ENCODE measurements at places on chromosomes 13 and 19.

DNA sequence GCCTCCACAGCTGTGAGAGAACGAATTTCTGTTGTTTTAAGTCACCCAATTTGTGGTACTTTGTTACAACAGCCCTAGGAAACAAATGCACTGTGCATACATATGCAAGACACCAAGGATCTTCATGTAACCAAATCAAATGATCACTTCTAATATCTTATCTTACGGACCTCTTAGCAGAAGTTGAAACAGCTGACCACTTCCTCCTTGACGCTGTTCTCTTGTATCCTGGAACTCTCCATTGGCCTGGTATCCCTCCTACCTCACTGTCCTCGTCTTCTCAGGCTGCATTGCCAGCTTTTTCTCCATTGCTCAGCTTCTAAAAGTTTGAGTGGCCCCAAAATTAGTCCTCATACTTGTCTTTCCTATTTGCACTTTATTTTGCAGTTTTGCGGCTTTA is 200.4 kb downstream of the DLEU7 start:
- no peak for DNase-seq

DNA sequence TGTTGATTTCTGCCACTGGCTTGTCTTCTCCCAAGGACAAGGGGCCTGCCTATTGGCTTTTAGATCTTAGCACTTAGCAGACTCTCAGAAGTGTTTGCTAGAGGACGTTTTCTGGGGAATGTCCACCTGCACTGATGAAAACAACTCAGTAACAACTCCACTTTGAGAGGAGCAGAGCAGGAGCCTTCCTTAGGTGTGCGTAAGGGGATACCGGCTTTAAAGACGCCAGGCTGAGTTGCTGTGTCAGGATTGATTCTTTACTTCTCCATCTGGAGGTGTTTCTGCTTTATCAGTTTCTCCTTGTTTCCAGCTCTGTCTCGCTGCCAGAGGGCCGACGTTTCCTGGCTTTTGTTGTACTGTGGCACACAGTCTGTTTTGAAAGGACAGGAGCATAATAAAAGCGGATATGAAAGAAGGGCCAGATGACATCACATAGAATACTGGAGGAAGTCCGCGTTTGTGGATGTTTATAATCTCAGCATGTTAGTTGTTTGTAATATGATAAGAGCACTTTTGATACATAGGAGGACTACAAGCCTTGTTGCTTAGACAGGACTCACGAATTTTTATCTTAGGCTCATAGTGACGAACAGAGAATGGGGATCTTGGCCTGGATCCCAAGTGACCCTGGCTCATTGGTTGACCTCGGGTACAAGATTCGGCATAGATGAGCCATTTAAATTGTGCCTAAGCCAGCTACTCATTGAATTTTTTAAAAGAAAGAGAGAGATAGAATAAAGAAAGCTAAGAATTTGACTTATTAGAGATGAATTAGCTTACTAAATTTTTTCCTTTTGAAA is 34.6 kb downstream of the COL4A2 start:
- peak; percentile 77 for DNase-seq

DNA sequence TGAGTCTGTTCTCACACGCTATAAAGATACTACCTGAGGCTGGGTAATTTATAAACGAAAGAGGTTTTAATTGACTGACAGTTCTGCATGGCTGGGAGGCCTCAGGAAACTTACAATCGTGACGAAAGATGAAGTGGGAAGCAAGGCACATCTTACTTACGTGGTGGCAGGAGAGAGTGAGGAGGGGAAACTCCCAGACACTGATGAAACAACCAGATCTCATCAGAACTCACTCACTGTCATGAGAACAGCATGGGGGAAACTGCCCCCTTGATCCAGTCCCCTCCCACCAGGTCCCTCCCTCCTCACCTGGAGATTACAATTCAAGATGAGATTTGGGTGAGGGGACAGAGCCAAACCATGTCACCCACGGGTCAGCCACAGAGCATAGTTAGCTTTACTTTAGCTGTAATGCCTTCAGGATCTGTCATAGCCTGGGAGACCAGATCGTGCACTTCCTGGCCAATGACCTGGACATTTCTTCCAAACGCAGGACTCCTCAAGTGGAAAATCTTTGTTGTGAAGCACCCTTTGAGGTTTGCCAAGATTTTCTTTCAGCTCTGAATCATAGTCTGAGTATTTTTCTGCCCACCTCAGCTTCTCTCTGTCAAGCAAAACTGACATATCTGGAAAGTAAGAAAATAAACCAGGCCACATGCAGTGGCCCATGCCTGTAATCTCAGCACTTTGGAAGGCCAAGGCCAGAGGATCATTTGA is 25.2 kb upstream of the HIF3A start:
- DNase-seq: no peak

DNA sequence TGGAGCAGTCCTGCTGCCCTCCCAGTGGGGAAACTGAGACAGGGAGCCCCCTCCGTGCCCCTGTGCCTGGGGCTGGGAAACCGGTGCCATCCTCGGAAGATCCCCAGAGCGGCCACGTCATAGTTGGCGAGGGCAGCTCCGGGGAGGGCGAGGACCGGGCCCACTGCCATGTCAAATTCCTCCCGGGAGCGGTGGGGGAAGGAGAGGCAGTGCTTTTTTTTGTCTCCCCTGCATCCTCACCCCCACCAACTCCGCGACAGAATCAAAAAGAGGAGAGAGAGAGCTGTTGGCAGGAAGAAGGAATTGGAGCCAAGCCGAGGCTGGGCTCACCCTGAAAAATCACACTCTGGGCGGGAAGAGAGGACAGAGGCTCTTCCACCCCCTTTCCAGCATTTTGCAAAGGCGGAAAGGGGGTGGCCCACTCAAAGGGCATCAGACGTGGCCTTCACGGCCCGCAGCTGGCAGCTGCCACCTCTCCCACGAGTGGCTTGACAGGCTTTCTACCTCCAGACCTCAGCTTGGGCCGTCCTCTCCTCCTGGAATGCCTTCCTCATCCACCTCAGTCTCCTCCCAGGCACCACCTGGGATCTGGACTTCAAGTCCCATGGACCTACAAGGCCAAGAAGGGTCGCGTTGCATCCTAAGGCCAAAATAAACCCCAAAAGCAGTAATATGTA is 19.6 kb upstream of the NFIC start:
- no peak for DNase-seq

DNA sequence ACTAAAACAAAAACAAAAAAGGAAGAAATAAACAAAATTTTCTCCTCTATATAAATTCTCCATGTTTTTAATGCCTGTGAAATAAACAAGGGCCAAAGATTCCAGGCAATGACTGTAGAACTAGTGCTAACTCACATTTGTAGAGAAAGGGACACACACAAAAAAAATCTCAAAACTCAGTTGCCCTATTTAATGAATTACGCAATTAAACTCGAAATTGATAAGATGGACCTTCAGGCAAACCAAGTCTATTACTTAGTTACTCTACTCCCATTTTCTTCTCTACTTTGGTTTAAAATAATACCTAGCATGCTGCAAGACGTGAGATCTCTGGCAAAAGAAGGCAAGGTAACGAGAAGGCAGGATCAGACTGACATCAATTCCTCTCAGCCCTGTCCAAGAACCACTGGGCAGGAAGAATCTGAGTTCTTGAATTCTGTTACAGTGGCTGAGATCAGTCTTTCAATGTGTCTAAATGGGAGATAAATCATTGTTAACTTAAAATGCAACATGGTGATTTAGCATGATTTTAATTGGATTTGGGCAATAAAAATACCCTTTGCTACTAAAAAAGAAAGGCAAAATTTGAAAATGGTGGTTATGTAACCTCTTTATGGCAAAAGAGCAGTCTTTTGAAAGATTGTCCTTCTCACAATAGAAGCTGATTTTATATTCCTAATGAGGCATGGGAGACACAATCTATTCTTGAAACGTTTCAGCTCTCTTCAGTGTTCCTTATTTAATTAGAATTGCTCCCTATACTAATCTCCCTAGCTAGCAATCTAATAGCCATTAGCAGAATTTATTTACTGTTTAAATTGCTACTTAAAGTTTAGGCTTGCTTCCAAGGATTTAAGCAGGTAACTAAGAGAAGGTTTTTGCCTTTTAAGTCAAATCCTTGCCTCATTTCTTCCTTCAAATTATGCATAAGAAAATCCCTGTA is 25.9 kb downstream of the SPRY2 start:
- no peak for DNase-seq

- DNase-seq: no peak
These were observed 874.9 kb downstream of the EFNB2 start for GRCh38 chr13:105660561-105660960.

- no peak for DNase-seq
These were observed 38.4 kb downstream of the CD320 start for GRCh38 chr19:8269724-8270123.

DNA sequence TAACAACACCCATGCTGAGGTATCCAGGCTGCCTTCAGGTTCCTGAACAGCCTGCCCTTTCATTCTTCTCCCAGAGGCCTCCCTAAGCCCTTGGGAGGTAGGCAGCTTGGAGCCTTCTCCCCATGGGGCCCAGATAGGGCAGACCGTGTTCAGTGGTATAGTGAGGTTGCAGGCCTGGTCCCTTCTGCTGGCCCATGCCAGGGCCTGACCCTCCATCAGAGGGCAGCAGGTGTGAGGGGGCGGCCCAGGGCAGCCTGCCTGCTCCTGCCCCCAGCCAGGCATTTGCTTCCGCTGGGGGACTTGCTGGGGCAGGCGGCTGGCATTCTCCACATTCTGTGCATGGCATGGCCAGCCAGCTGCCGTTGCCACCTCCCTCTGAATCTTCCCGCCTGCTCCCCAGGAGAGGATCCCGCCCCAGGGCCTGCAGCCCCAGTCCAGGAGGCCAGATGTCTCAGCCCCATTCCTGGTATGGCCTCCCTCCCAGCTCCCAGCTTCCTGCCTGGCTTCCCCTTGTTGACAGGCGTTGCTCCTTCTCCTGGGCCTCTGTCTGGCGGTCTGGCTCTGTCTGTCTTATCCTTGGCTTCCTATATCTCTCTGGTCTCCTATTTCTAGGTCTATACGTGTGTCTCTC is 8.9 kb downstream of the CIC start:
- no peak for DNase-seq

GRCh38 chr13:41515491-41516139 is 58.3 kb downstream of the RGCC start:
- DNase-seq: no peak

DNA sequence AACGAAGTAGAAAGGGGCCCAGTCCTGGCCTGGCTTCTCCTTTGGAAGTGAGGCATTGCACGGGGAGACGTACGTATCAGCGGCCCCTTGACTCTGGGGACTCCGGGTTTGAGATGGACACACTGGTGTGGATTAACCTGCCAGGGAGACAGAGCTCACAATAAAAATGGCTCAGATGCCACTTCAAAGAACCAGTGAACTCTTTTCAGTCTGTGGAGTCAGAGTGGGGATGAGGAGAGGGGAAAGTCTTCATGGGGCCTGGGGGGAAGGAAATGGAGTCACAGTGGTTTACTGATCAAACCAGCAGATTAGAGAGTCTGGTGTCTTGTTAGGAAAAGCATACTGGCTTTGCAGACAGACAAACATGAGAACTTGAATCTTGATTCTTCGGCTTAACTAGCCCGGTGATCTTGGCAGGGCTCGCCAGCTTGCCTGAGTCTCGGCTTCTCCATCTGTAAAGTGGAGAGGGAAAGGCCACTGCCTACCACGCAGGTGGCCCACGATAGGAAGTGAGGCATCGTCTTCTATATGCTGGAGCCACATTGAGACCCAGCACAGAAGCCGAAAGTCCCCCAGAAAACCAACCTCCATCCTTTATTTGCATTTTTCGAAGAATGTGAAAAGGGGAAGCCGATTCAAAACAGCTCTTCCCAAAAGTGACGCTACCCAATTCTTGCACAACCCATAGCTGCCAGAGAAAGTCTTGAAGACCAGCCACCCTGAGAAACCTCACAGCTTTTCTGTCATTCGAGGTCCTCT is at the start of gene FFAR1:
FFAR1 (plus strand) TSS at position 732 of the 759 bp plus-strand sequence. CDS start 3,650 bp downstream, outside the sequence.
- no peak for DNase-seq

GRCh38 chr19:31353833-31354232 is 4.6 kb upstream of the TSHZ3 start:
- no peak for DNase-seq

DNA sequence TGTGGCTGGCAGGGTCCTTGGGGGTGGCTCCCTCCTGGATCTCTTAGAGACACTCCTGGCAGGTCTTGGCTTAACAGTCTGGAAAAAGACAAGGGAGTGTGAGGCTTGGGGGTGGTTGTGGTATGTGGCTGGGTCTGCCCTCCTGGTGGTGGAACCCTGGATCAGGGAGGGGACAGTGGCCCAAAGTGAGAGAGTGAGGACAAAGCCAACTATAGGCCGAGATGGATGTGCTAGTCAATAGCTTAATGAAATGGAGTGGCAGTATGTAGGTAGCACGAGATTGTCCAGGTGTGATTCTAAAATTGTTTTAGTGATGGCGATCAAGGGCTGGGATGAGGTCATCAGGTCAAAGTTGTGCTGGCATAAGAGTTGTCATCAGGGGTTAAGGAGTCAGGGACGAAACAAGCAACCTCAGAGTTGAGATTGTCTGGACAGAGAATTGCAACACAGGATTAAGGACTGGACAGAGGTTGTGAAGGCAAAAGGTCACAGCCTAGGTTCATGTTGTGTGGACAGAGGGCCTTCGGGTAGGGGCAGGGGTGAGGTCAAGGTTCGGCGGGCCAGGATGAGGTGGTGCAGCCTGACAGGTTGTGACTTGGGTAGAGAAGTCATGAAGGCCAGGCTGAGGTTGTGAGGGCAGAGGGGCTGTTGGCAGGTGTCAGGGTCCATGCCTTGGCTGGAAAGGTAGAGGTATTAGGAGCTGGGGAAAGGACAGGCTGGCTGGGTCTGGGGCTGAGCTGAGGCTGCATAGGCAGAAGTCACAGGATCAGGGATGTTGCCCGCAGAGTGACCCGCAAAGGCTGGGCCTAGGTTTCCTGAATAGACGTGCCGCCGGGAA is 4.5 kb upstream of the RASAL3 start:
- no peak for DNase-seq

- no peak for DNase-seq
These were observed 45.0 kb downstream of the SLC15A1 start for GRCh38 chr13:98707281-98707999.

GRCh38 chr13:72541674-72542073 is 185.8 kb downstream of the MZT1 start:
- DNase-seq: no peak

DNA sequence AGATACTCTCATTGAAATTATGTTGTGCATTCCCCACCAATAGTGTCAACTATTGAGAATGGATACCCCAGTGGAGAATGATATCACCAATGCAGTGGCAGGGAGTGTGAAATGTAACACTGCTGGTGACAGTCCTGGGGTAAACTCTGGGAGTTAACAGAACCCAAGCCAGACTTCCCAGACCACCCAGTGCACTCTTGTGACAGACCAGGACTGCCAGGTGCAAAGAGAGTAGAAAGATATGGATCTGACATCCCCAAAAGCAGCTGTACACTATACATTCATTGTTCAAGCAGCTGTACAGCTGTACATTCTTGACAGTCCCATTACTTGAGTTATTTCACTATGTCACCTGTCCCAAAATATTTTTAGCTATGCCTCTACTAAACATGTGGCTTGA is 886.6 kb downstream of the DIAPH3 start:
- DNase-seq: no peak

GRCh38 chr19:52941941-52942385 is 18.7 kb upstream of the ZNF888 start:
- no peak for DNase-seq

DNA sequence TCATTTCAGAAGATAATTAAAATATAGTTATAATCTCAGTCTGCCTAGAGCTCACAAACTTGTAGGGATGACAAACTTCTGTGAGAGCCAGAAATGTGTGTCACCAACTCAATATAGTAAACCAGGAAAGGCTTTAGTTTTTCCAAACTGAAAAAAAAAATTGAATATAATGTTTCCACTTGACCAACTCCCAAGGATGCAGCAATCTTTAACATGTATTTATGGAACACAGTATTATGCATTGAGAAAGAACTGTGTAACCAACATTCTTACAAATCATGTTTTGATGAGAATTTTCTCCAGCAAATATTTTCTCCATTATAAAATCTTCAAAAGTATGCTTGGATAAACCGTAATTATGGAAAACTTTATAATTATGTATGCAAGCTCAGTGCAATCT is 50.1 kb upstream of the KLF12 start:
- DNase-seq: no peak

All from glomerular endothelial cell (primary cell).